ENCODE measurements at places on chromosomes 12 and 14. TPM values are rescaled to one million over a fixed set of nuclear protein-coding genes. Genes with fewer than 3 reads are reported as not detected.

PLEKHG7 gene
- 0.13 TPM for total RNA-seq

USP44 gene
- not detected for total RNA-seq

- no peak for DNase-seq
Observed at GRCh38 chr12:68739891-68740290, 6.1 kb upstream of the SLC35E3 start.

DNA sequence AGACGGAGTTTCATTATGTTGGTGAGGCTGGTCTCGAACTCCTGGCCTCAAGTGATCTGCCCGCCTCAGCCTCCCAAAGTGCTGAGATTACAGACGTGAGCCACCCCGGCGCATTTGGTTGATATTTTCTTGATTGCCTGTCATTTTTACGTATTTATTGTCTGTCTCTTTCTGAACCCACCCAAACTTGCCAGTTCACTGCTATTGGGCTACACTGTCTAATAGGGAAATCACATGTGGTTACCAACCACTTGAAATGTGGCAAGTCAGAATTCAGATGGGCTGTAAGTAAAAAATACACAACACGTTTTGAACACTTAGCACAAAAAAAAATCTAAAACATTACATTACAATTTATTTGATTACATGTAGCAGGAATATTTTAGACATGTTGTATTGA, 2.1 kb downstream of the WSB2 start:
- no peak for DNase-seq

STON2 gene
- 1.6 TPM for total RNA-seq

DNA sequence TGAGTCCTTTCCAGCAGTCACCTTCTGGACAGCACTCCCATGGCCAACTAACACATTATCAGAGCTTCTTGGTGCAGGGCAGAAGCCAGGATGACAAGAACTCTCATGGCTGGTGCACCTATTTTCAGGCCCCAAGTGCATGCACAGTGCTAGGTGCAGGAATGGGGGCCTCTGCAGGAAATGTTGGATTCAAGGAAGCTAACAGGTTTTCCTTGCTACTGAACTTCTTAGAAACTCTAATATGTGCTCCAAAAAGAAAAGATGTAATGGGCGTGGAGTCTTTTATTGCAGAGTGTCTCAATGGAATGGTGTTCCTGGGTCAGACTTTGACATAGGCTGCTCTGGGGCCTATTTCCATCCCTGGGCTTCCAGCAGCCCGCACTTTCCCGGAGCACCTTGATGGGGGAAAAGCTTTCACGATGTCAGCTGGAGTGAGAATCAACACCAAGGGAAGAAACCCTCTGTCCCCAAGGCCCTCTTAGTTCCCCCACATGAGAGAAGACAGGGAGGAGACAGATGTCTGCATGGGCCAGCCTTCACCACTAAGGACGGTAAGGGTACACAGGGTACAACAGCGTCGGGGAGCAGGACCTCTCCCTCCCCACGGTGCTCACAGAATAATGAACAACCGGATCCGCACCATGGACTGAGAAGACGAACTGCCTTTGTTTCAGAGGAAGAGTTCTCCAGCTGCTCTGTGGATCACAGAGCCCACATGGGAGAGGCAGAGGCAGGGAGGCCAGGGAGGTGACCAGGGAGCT, 6.9 kb downstream of the KRT3 start:
- DNase-seq: no peak

DNA sequence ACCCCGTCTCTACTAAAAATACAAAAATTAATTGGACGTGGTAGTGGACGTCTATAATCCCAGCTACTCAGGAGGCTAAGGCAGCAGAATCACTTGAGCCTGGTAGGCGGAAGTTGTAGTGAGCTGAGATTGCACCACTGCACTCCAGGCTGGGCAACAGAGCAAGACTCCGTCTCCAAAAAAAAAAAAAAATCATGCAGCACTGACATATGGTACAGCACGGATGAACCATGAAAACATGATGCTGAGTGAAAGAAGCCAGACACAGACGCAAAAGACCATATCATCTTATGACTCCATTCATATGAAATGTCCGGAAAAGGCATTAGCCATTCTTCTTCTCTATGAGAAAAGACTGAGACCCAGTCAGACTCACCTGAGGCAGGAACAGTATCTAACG, 50.4 kb downstream of the PITPNM2 start:
- no peak for DNase-seq

- no peak for DNase-seq
Observed at GRCh38 chr14:102206918-102207317, 67.2 kb downstream of the WDR20 start.

Data from HT-29 (cell line).